ENCODE measurements at places on chromosomes 13 and 19.

DNA sequence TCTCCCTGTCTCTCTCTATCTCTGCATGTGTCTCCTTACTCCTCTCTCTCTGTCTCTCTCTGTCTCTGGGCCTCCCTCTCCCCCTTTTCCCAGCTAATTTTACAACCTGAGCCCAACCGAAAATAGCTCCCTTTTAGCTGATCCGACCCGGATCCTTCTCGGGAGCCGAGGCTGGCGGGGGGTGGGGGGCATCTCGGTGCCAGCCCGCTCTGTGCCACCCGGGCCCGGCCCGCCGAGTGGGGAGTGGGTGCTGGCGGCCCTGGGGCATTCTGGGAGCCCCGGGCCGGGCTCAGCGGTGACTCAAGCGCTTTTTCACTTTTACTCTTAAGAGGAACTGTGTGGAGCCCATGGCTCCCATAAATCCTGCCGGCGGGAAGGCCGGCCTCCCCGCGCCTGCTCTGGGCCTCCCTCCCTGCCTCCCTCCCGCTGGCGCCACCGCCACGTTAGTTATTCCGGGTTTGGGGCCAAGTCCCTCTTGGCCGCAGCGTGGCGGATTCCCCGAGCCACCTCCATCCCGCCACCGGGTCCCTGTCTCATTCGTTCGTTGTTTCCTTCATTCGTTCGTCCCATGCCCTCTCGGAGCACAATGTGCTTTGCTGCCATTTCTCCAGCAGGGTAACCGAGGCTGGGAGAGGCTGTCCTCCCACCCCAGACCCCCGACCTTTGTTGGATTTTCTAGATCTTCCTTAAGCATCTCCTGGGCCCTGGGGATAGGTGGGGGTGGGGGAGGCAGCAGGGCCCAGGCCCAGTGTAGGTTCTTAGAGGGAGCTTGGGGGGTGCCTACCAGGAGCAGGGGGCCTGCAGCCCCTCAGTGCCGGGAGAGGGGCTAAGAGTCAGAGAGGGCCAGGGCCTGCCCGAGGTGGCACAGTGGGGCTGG is 3.2 kb downstream of the NFIC start:
- no peak for DNase-seq

- no peak for DNase-seq
Measured at GRCh38 chr13:26727633-26728032, 33.0 kb downstream of the GPR12 start.

DNA sequence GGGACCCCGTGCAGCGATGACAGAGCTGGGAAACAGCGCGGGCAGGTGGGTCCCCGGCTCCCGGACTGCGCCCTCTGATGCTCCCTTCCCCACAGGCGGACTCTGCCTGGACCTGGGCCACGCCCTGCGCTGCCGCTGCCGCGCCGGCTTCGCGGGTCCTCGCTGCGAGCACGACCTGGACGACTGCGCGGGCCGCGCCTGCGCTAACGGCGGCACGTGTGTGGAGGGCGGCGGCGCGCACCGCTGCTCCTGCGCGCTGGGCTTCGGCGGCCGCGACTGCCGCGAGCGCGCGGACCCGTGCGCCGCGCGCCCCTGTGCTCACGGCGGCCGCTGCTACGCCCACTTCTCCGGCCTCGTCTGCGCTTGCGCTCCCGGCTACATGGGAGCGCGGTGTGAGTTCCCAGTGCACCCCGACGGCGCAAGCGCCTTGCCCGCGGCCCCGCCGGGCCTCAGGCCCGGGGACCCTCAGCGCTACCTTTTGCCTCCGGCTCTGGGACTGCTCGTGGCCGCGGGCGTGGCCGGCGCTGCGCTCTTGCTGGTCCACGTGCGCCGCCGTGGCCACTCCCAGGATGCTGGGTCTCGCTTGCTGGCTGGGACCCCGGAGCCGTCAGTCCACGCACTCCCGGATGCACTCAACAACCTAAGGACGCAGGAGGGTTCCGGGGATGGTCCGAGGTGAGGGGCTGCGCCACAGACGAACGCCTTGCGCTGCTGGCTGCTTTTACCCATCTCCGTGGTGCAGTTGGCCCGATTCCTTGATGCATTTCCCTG is 7.8 kb upstream of the SELENOV start:
- peak; percentile 31 for DNase-seq

GRCh38 chr13:113489171-113489548 is 1.4 kb downstream of the DCUN1D2 start:
- no peak for DNase-seq

DNA sequence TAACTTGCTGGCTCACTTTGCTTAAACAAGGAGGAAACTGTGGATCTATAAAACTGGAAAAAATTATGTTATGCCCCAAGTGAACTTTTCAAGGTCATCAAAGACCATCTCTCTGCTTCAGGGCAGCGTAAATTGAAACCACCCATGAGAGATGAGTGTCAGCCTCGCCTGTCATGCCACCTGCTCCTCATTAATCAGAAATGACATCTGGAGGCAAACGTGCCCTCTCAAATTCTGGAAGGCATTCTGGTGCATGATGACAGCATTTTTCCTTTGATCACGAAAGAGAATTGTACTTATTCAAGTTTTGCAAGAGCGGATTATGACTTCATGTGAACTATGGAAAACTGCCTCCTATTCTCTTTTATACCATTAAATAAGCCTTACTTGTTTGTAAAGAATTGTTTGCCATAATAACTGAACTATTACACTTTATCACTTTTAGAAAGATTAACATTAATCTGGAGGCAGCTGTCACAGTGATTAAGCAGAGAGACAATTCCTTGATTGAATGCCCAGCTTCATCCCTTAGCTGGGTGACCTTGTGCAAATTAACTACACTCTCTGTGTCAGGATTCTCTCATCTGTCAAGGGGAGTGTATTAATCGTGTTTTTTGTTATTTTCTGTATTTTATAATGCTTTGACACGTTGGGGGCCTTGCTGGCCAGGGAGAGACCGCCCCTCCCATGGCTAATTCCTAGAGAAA is 17.0 kb upstream of the SACS start:
- no peak for DNase-seq

GRCh38 chr19:46951171-46951986 is 68.3 kb upstream of the NPAS1 start:
- no peak for DNase-seq

DNA sequence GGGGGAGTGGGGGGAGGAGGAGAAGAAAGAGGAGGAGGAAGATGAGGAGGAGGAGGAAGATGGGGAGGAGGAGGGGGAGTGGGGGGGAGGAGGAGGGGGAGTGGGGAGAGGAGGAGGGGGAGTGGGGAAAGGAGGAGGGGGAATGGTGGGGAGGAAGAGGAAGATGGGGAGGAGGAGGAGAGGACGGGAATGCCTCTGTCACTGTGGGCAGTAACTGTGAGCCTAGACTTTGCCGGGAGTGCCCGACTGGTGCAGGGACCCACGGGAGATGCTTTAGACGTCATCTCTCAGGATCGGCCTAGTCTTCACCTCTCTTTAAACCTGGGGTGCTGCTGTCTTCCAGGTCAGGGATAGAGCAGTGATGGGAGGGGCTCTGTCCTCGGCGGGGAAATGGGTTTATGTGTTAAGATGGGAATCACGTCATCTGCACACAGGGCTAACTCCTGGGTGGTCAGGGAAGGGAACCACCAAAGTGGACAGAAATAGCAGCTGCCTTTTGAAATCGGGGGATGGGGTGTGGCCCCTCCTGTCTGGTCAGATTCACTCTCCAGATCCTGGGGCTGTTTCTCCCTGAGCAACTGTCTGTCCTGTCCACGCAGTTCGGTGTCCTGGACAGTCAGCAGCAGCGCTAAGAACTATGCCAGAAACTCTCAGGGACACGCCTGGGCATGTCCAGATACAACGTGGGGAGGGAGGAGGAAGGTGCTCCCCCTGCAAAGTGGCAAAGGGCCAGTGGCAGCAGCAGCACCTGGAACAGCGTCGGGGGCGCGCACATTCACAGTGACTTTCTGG is 26.9 kb downstream of the GAS6 start:
- DNase-seq, result no peak

- DNase-seq, result no peak
Measured at GRCh38 chr13:93502987-93503615, 276.5 kb downstream of the GPC6 start.

DNA sequence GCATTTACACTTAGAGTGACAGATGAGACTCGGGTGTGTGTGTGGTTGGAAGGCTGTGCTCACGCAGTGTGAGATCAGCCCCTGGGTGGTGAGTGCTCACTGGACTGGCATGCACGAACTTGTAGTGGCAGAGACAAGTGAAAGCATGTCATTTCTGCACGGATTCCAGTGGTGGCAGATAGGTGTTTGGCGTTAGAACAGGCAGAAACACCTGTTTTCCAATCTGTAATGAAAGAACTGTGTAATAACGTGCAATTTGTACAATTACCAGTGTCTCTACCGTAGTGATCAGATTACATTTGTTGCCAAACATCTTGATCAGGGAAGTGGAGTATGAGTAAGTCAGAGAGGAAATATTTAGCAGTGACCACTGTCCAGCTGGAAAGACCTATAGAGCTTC is 8.2 kb downstream of the LAMP1 start:
- no peak for DNase-seq

DNA sequence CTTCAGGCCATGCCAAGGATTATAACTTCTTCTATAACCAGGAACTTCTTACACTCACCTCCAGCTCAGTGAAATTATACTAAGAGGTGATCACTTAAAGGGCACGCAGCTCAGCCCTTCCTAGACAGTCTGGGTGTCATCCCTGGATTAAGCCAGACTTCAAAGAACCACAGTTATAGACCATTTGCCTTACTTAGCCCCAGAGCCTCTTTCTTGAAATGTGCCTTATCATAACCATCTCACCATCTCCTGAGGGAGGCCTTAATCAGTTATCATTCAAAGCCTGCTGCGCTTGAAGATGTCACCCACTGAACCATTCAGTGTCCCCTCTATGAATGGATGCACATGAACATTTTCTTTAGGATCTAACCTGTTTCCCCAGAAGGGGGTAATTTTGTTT is 10.1 kb upstream of the DHRS12 start:
- DNase-seq, result no peak

GRCh38 chr13:62357887-62358645 is 942.4 kb upstream of the PCDH20 start:
- no peak for DNase-seq

DNA sequence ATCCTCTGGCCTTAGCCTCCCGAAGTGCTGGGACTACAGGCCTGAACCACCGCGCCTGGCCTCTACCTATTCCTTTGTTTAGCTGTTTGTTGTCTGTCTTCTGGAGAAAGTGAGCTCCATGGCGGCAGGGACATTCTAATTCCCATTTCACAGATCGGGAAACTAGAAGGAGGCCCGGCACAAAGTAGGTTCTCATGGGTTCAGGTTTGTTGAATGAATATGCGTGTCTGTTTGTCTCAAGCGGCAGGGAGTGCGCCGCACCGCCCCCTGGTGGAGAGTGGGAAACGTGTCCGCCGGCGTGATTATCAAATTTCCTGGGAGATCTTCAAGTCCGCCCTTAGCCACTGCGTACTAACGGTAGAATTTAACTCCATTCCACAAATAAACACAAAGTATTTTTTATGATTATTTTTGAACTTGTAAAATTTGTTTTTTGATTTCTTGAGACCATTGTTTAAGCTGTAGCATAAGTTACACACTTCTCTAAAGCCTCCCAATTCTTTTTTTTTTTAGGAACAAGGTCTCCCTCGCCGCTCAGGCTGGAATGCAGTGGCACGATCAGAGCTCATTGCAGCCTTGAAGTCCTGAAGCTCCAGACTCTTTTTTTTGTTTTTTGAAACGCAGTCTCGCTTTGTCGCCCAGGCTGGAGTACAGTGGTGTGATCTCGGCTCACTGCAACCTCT is 8.9 kb upstream of the CCDC9 start:
- peak; percentile 70 for DNase-seq

DNA sequence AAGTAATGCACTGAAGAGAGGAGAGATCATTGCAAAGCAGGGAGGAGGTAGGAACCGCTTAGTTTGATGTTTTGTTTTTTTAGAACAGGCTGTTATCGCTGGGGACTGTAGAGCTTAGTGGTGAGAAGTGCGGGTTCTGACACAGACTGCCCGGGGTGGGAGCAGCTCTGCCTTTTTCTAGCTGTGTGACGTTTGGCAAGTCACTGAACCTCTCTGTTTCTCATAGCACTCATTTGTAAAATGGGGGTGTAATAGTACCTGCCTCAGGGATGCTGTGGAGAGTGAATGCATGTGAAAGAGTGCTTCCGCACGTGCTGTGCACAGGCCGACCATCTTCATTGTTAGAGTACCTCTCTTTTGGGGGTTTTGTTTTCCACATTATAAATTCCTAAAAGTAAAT is 19.3 kb downstream of the PRAM1 start:
- no peak for DNase-seq

DNA sequence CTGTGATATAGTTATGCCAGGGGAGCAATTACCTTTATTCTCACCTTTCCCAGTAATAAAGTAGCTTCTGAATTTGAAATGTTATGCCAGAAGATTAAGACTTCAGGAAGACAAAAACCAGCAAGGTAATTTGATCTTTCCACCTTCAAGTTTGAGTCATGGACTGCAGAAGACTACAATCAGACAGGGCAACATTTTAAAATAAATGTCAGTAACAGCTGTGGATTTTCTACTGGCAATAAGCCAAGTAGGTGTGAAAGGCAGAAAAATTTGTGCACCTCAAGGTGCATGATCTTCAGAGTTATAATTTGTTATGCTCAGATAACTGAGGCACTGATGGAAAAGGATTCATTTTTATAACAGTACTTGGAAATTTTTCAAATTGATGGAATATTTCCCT is 54.9 kb downstream of the SLITRK1 start:
- DNase-seq, result no peak

- no peak for DNase-seq
Measured at GRCh38 chr19:52735734-52736133, 890 bp upstream of the ZNF611 start.

DNA sequence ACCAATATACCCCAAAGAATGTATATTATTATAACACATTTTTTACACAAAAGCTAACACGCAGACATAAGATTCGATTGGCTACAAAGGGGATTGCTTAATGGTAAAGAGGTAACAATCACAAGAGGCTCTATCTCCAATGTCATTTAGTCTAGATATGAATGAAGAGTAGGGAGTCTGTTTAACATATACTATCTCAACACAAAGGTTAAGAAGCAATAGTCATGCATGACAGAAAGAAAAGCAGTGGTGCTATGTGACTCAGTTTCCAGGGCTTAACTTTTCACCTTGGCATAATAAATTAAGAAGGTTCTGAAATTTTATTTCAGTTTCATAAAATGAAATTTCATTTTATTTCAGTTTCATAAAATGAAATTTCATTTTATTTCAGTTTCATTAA is 33.3 kb downstream of the UFM1 start:
- DNase-seq, result no peak

GRCh38 chr13:82010780-82011179 is 1669.9 kb upstream of the SPRY2 start:
- no peak for DNase-seq

- no peak for DNase-seq
Measured at GRCh38 chr19:39208175-39208795, 4.2 kb upstream of the SYCN start.

All from stimulated activated CD8-positive, alpha-beta memory T cell treated with anti-CD3 and anti-CD28 coated beads, Interleukin-15, amount 100 ng/mL, for 24 hours (primary cell).